ENCODE measurements at places on chromosomes 4 and X.

DNA sequence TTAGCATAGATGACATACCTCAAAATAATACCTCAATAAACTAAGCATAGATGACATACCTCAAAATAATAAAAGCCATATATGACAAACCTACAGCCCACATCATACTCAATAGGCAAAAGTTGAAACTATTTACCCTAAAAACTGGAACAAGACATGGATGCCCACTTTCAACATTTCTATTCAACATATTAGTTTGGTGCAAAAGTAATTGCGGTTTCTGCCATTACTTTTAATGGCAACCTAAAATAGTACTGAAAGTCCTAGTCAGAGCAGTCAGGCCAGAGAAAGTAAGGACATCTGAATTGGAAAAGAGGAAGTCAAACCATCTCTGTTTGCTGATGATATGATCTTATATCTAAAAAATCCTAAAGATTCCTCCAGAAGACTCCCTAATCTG, 250.4 kb downstream of the RAB28 start:
- DNase-seq, result no peak

- DNase-seq, result no peak
Observed at GRCh38 chr4:152540293-152540674, 4.4 kb upstream of the FBXW7 start.

- peak; percentile 9 for DNase-seq
Observed at GRCh38 chrX:69285881-69286564, 120.8 kb upstream of the PJA1 start.

GRCh38 chrX:666762-667720, 36.5 kb downstream of the SHOX start:
- no peak for DNase-seq

Measured in mammary epithelial cell (primary cell).